ENCODE measurements at places on chromosomes 4 and X.

DNA sequence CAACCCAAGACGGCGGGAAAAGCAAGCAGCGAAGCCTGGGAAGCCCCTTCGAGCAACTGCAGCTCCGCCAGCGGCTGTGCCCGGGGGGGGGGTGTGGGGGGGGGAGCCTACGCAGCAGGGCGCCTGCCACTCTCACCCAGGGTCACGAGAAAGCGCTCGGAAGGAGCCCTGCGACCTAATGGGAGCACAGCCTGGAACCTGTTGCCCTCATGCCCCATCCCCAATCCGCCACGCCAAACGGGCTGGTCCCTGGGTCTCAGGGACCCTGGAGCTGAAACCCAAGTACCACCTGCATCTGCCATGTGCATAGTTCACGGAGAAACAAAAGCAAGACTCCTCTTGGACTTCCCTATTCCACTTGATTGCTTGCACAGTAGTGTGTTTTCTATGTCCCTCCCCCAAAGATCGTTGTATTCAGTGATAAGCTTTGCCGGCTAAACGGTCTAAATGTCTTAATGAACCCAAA lies 359 bp upstream of the GAB3 start:
- no peak for DNase-seq

DNA sequence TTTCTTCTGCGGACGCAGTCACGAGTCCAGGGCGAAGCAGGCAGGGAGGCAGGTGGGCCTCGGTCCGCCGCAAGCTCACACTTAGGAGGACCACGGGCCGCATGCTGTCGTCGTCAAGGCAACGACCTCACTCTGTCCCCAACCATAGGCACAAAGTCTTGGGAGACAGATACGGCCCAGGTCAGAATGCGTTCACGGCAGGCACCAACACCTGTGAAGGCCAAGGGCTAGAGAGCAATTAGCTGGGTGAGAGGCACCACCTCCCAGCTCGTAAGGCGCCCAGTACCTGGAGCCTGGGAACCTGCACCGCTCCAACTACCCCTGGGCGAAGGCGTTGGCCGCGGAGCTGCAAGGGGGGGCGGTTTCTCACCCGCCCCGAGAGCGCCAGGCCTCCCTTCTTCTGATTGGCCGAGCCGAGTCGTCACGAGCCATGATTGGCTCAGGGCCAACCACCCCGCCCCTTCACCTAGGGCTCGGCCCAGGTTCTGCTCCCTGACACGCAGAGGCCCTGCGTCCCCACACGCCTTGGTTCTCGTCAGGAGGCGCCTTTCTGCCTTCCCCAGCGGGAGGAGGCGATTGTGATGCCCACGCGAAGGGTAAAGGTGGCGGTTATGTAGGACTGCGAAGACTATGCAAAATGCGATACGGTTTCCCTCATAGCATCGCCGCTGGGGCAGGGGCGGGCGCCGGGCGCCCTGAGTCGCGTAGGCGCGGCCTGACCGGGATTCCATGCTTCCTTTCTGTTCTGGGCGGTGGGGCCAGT lies at the start of gene CDKL2:
Gene CDKL2 (minus strand): TSS at position 355 of the 763 bp plus-strand sequence. CDS start 4,540 bp downstream, outside the sequence.
- peak; percentile 85 for DNase-seq

GRCh38 chrX:74179990-74180389 lies 124.0 kb upstream of the ZCCHC13 start:
- no peak for DNase-seq

DNA sequence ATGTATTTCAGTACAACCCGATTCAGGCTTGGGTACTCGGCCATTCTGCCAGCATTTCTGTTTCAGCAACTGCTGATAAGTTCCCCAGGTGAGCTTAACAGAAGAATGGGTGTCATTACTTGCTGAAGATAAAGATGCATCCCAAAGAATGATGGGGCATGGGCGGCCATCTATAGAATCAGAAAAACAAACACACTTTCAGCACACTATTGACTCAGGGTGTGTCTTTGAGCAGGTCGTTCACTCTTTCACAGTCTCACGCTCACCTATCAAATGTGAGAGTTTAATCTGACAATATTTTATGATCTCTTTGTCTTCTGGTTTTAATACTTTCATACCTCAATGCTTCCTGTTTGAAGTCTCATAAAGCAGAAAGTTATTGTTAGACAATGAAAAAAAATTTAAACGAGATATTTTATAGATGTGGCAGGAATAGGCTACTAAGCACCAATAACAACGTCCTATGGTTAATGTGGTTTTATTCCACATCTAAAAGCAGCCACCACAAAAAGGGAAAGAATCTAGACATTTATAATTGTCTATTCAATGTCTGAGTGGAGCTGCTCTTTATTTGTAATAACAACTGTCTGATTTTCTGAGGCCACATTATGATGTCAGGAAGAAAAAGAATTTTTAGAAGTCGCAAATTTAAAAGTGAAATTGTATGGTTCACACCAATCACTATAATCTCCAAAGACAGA lies 17.0 kb downstream of the GASK1B start:
- DNase-seq = no peak

- DNase-seq = no peak
These were observed 36.6 kb downstream of the DIPK2B start for GRCh38 chrX:45164021-45164621.

GRCh38 chrX:129359269-129359668 lies 164.0 kb downstream of the SMARCA1 start:
- DNase-seq = no peak

- no peak for DNase-seq
These were observed 1564.5 kb upstream of the PCDH10 start for GRCh38 chr4:131584587-131584986.

DNA sequence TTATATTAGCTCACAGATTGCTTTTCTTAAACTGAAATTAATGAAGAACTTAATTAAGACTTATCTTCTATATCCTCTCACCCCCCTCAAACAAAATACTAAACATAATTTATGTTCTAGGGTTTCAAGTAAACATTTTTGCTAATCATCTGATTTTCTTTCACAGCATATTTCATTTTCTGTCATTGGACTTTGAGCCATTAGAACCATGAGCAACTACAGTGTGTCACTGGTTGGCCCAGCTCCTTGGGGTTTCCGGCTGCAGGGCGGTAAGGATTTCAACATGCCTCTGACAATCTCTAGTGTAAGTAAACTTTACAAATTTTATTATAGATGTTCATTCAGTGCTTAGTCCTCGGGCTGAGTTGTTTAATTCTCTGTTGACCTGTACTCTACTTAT lies 3.3 kb downstream of the PDLIM5 start:
- no peak for DNase-seq

DNA sequence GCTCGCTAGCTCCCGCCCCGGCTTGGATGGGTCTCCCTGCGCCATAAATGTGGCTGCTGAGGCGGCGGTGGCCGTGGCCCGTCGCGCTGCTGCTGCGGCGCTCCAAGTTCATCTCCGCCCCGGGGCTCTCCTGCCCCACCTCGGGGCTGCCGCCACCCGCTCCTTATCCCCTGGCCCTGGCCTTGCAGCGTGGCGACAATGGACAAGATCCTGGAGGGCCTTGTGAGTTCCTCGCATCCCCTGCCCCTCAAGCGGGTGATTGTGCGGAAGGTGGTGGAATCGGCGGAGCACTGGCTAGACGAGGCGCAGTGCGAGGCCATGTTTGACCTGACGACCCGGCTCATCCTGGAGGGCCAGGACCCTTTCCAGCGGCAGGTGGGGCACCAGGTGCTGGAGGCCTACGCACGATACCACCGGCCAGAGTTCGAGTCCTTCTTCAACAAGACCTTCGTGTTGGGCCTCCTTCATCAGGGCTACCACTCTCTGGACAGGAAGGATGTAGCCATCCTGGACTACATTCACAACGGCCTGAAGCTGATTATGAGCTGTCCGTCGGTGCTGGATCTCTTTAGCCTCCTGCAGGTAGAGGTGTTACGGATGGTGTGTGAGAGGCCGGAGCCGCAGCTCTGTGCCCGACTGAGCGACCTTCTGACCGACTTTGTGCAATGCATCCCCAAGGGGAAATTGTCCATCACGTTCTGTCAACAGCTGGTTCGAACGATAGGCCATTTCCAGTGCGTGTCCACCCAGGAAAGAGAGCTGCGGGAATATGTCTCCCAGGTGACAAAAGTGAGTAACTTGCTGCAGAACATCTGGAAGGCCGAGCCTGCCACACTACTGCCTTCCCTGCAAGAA lies 763 bp downstream of the USP38 start:
- no peak for DNase-seq

DNA sequence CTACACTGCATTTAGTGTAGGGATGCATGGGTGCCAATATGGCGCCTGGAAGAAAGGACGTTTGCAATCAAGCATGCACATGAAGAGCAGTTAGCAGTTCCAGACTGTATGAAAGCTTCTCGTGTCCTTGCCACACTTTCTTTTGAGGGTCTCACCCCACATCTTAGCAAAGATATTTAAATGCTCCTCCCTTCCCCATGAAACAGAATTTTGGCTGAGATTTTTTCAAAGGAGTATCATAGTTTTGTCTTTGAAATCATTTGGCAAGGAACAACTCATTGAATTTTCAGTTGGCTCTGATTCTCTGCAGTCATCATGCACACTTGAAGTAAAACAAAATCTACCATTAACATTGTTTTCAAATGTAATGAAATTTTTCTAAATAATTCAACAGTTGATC lies 39.6 kb upstream of the STIM2 start:
- no peak for DNase-seq

DNA sequence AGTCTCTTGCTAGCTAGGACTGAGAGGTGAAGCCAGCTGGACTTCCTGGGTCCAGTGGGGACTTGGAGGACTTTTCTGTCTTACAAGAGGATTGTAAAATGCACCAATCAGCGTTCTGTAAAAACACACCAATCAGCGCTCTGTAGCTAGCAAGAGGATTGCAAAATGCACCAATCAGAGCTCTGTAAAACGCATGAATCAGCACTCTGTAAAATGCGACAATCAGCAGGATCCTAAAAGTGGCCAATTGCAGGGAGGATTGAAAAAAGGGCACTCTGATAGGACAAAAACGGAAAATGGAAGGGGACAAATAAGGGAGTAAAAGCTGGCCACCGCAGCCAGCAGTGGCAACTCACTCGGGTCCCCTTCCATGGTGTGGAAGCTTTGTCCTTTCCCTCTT lies 65.6 kb upstream of the DUSP21 start:
- no peak for DNase-seq

DNA sequence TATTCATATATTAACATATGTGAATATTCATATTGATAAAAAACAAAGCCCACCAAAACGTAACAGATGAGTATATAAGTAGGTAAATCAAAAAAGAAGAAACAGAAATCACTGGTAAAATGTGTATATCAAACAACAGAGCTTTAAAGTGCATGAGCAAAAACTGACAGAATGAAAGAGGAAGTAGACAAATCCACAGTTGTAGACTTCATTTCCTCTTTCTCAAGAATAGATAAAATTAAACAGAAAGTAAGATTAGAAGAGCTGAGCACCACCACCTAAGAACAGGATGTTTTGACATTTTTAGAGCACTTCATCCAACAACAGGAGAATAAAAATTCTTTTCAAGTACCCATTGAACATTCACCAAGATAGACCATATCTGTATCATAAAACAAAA lies 64.6 kb downstream of the CNKSR2 start:
- DNase-seq = no peak

DNA sequence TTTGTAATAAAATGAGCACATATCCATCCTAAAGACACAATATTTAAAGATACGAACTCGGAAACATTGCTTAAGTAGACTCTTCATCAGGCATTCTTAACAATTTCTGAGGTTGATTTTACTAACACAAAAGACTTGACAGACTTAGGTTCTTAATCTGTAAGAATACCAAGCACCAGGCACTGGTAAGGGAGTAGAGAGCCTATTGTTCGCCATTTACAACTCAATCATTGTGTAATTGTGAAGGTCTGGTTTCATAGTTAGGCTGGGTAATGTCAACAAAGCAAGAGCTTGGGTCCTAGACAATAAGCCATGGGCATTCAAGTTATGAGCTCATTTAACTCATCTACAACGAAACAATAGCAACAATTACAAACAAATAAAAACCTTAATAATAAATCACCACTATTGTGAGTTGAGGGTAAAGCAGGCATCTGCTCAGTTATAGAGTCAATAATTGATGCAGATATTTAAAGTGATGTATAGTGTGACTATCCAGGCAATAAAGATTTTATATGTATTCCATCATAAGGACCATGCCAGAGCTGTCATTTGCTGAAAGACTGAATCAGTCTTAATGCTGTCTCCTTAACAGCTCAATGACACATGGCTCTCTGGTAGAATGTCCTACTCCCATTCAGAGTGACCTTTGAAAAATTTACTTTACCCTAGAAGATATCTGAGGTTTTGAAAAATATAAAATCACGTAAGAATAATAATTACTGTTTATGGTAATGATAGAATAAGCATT lies 664.0 kb upstream of the PCDH7 start:
- DNase-seq = no peak

DNA sequence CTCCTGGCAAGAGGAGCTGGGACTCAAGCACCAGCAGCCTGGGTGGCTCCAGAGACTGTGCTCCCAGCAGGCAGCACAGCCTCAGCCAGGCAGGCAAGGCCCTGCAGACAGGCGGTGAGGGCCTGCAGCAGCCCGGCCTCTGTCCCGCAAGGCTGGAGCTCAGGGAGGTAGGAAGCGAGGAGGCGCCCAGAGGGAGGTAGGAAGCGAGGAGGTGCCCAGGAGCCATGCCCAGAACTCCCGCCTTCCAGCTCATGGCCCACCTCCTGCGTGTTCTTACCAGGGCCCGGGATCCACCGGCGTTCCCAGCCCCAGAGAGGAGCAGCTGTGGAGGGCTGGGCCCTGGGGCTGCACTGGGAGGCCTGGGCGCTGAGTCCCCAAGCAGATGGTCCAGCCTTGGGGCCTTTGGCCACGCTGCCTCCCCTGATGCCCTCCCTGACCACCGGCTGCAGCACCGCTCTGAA lies 133.1 kb downstream of the HMX1 start:
- no peak for DNase-seq

- no peak for DNase-seq
These were observed 1.4 kb upstream of the CXCL1 start for GRCh38 chr4:73867783-73868182.

GRCh38 chr4:87007528-87008446 lies 73.0 kb downstream of the AFF1 start:
- DNase-seq = no peak

GRCh38 chrX:16075087-16075486 lies 48.3 kb upstream of the GRPR start:
- no peak for DNase-seq

DNA sequence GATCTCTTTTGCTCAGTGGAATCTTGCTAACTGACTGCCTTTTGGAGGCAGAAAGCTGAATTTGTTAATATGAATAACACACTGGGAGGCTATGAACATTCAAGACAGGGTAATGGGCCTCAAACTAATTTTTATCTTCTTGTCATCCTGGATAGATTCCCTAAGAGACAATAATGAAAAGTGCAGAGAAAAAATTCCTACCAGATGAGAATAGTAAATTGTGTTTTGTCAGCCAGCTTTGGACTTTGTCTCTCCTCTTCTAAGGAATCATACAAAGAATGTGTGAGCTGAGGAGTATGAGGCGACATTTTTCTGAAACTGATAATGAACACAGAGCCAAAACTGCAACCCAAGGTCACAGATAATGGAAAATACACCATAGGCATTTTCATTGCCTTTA lies 649.3 kb downstream of the IQCM start:
- no peak for DNase-seq

DNA sequence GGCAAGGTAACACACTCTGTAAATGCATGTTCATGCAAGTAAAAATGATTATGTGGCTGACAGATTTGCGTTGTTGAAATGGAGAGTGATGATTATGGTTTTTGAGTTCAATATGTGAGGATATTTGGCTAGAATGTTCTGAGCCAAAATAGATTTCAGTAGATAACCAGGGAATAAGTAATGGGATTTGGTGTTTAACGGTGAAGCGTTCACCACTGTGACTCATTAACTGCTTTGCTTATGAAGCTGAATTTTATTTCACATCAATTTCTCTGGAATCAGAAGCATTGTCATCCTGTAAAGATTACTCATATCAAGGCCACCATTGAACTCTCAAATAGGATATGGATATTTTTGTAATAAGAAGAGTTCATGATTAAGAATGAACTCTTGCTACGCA lies 11.7 kb downstream of the AFP start:
- no peak for DNase-seq

- DNase-seq = no peak
These were observed 45.9 kb downstream of the GAK start for GRCh38 chr4:886244-886643.
